Activated T-helper 1 cell treated with anti-CD3 and anti-CD28 coated beads, Interleukin-12 subunit alpha, Interleukin-12 subunit beta, Interleukin-2, Interleukin-4 antibody, amounts not matched to agents 30 ng/mL and 10 ng/mL and 1 ng/mL, durations not matched to agents 14 hours and 24 hours and 36 hours (primary cell): ENCODE measurements at places on chromosomes 6 and 20. TPM values are rescaled to one million over a fixed set of nuclear protein-coding genes. Genes with fewer than 3 reads are reported as not detected.

The KCNK5 gene
- total RNA-seq: 36.7 and 38.7 TPM in 2 replicates

The IRF4 gene
- total RNA-seq: 911 and 929 TPM in 2 replicates

The CALHM5 gene
- not detected in 2 replicates for total RNA-seq

The TINAG gene
- not detected in 2 replicates for total RNA-seq

The BACH2 gene
- total RNA-seq: 68.1 and 71.2 TPM in 2 replicates

The UBD gene
- total RNA-seq: 0.59 and 0.93 TPM in 2 replicates

The CSNK2A1 gene
- 181 and 185 TPM in 2 replicates for total RNA-seq

The MICA gene
- total RNA-seq: 11.5 and 12.4 TPM in 2 replicates

The CYP39A1 gene
- total RNA-seq: not detected in 2 replicates

The ULBP1 gene
- 0.91 and 0.99 TPM in 2 replicates for total RNA-seq

The IMPG1 gene
- not detected in 2 replicates for total RNA-seq
